ENCODE measurements at places on chromosomes 5 and 9.

DNA sequence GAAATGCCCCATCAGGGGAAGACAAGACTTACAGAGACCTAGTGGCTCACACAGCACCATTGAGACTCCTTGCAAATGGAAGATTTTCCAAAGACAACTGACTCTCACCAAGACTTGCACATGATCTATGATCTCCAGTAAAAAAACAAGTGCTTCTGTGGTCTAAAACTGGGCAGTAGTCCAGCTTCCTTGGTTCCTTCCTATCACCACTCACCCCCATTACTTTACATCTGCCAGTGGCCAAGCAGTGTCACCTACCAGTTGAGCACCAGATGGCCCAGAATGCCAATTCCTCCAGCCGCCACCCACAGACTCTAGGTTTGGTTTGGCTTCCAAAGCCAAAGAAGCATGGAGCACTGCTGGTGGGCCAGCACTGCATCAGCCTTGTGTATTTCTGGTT, 47.7 kb downstream of the SH3TC2 start:
- no peak for DNase-seq

DNA sequence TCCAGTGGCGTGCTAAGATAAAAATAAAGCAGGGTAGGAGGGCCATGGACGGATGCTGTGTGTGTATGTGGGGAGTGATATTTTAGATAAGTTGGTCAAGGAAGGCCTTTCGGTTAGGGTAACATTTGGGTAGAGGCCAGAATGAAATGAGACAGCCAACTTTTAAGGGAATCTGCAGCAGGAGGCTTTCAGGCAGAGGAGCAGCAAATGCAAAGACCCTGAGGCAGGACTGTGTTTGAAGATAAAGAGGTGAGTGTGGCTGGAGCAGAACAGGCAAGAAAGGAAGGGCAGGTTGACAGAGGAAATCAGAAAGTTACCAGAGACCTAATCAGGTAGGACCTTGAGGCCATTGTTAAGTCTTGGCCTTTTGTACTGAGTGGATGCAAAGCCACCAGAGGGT, 106.2 kb downstream of the MAST4 start:
- no peak for DNase-seq

DNA sequence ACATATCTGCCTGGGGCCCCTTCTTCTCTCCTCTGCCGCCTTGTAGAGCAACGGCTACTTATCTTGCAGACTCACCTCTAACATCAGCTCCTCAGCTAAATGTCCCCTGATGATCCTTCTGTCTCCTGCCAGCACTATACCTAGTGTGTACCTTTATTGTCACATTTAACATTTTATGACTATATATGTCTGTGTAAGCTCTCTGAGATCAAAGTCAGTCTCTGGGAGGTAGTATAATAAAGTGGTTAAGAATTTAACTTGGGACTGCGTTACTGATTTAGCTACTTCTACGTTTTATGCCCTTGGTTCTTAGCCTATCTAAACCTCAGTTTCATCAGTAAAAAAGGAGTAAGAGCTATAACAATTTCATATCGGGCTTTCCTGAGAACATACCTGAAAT, 2.2 kb downstream of the TMED7 start:
- DNase-seq, result no peak

GRCh38 chr9:115739096-115739875, 414.3 kb upstream of the PAPPA start:
- DNase-seq, result no peak

DNA sequence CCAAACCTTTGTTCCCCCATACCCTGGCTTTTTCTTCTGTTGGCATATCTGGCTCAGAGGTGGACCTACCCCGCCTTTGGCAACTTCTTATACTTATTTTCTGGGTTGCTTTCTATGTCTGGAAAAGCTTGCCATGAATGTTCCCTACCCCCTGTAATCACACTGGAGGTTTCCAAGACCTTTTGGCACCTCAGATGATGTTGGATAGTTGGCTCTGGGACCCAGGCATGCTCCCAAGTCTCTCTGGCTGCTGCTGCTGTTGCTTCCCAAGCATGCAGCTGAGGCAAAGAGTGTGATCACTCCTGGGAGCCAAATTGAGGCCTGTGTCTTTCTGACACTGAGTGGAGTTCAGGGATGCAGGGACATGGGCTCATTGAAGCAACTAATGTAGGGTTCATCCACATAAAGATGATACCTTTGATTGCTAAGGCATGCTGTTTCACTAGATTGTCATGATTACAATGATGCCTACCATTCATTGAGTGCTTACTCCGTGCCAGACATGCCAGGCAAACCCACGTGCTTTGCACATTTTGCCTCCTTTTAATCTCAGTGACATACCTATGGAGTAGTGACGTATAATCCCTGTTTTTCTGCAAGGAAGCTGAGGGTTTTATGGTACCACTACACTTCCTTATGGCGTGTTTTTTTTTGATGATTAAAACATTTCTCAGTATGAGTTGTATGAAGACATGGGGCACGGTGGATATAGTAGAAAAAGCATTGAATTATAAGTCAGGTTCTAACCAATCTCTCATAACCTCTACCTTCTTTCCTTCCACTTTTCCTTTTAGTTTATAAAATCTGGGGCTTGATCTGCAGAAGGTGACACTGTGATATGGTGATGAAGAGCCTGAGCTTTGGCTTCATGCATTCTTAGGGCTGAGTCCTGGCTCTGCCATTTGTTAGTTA, 73.1 kb downstream of the ARHGAP26 start:
- DNase-seq, result no peak

DNA sequence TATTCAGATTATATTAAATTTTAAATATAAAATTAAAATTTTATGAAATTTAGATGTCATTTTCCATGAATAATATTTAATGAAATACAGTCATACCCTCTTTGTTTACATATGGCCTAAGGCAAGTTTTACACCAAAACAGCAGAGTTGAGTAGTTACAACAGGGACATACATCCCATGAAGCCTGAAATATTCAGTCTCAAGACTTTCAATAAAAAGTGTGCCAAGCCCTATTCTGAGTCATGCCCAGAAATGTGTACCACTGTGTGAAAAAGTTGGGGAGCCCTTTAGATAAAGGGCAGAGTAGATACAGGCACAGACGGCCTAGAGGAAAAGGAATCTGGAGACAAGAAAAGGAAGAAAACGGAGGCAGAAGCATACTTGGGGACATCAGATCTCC, 261.3 kb downstream of the SGCD start:
- no peak for DNase-seq

DNA sequence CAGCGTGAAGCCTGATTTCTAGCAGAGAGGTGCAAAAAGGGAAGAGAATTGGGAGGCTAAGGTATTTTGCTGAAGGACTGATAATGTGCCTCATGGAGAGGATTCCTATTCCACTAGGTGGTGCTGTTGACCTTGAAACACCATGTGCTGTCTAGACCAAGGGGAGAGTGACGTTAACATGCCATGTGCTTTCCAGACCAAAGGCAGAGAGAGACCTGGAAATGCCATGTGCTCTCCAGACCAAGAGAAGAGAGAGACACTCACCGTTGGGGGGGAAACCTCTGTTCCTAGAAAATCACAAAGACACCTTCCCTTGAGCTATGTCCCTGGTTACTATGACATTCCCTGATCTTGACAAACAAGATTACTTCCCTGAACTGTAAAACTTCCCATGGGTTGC, 286.0 kb upstream of the TUSC1 start:
- DNase-seq, result peak; percentile 3

GRCh38 chr9:93189369-93190132, 5.6 kb downstream of the WNK2 start:
- DNase-seq, result no peak

GRCh38 chr9:132947756-132948155, 3.3 kb upstream of the TSC1 start:
- no peak for DNase-seq

DNA sequence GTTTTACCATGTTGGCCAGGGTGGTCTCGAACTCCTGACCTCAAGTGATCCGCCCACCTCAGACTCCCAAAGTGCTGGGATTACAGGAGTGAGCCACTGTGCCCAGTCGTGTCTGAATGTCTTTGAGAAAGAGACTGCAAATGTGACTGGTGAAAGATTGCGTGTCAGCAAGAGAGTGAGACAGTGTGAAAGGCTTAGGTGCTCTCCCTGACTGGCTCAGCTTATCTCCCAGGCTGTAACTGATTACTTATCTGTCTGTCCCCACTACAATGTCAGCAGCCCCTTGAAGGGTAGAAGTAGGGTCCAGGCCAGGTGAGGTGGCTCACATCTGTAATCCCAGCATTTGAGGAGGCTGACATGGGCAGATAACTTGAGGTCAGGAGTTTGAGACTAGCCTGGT, 3.4 kb upstream of the FGFR4 start:
- no peak for DNase-seq

DNA sequence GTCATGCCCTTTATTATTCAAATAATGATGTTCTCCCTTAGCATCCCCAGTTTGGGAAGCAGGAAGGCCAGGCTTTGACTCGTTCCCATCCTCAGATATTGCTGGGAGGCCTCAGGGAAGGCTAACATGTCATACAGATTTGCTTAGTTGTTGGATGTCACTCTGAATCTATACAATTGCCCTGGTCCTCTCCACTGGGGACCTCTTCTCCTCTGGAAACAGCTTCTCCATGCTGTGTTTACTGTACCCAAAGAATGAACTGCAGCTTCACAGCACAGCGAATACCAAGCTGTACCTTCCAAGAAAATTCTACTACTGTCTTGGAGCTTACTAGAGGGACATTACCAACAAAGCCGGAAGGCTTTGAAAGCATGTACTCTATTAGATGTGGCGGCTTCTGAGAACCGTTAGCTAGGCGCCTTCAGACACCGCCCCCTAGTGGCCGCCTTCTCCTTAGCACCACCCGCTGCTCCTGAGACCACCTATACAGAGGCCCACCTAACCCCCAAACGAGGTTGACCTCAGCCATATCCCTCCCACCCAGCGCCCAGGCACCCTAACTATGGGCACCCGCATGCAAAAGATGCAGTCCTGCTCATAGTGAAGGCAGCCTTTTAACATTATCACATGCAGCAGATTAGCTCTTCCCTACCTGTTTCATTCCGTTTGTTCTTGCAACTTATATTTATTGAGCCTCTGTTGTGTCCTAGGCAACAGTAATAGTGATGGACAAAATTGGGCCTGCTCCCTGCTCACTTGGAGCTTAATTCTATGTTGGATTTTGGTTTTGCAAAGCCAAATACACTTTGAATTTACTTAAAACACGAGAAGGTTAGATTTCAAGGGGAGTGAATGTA, 34.9 kb upstream of the FOXI1 start:
- DNase-seq, result no peak

Data from NCI-H2029 treated with DMSO at 0.1 percent for 48 hours (cell line).